ENCODE measurements at places on chromosomes 7 and 10.

GRCh38 chr10:49735848-49736563 lies 26.1 kb downstream of the OGDHL start:
- no peak for DNase-seq

GRCh38 chr7:70570029-70570428 lies 561.9 kb upstream of the GALNT17 start:
- DNase-seq, result no peak

DNA sequence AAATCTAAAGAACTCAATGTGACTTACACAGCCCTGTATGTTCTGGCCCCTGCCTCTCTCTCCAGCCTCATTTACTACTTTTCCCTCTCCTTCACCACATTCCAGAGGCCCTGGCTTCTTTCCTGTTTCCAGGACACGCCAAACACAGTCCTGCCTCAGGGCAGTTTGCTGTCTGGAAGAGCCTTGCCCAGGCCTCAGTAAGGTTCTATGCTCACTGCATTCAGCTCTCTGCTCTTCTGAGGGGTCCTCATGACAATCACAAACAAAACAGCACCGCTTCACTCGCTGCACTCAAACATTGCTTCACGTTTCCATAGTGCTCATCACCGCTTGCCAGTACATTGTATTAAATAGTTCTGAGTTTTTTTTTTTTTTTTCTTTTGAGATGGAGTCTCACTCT lies 35.1 kb upstream of the GARS1 start:
- no peak for DNase-seq

- no peak for DNase-seq
Measured at GRCh38 chr10:77350134-77350533, 287.5 kb downstream of the KCNMA1 start.

- DNase-seq, result no peak
Measured at GRCh38 chr7:116111475-116111874, 80.9 kb upstream of the TFEC start.

DNA sequence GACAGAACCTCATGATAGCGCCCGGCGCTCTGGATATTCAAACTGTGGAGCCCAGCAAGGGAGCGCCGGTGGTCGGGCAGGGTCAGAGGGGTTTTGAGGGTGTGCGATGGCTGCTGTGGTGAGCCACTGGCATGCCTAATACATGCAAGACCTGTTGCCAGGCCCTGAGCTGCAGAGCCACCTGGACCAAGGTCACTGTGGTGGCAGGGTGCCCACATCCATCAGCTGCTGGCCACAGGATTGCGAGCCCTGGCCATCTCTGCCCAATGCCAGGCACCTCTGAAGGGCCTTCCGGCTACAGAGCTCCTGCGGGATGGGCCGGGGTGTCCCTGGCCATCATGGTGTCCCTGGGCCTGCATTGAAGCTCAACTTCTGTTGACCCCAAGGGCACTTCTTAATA lies 123.0 kb upstream of the TNRC18 start:
- no peak for DNase-seq

DNA sequence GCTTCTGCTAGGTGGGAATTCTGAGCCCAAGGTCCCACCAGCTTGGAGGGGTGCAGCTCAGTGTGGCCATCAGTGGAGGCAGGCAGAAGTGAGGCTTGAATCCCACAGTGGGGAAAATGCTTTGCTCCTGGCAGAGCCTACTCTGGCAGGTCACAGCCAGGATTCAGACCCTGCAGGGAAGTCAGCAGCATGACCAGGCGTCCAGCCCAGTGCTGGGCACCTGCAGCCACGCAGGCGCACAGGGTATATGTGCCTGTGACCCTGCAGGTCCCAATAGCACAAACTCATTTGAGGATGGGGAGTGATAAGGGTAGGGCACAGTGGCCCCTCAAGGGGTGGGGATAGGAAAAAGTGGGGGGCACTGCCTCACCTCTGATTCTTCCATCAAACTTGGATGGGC lies 8.4 kb upstream of the AEBP1 start:
- DNase-seq, result no peak
